CD4-positive, alpha-beta T cell treated with Interleukin-15 for 4 hours (primary cell): ENCODE measurements at places on chromosomes 4 and X.
A peak's percentile ranks its signal among the peaks of the same experiment; 100 is the strongest.

- no peak for DNase-seq
Observed at GRCh38 chr4:54440394-54441136, 211.5 kb downstream of the PDGFRA start.

DNA sequence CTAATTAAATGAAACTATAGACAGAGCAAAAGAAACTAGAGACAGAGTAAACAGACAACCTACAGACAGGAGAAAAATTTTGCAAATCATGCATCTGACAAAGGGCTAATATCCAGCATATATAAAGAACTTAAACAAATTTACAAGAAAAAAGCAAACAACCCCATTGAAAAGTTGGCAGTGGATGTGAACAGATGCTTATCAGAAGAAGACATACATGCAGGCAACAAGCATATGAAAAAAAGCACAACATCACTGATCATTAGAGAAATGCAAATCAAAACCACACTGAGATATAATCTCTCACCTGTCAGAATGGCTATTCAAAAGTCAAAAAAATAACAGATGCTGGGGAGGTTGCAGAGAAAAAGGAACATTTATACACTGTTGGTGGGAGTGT is 14.8 kb downstream of the ZNF280C start:
- DNase-seq, result no peak

- no peak for DNase-seq
Observed at GRCh38 chr4:104756837-104757236, 262.1 kb upstream of the CXXC4 start.

DNA sequence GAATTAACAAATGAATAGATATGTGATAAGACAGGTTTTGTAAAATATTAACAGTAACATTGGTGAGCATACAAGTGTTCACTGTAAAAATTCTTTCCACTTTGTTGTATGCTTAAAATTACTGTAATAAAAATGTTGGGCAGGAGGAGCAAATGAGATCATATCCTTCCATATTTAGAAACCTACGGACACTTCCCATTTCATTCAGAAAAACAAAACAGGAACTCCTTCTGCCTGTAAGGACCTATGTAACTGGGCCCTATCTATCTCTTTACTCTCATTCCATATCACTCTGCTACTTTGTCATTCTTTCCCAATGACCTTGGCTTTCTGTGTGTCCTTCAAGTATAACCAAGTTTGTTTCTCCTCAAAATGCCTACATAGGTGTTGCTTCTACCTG is 53.7 kb upstream of the SLC39A8 start:
- DNase-seq, result no peak

GRCh38 chr4:29970626-29971025 is 749.5 kb upstream of the PCDH7 start:
- no peak for DNase-seq

DNA sequence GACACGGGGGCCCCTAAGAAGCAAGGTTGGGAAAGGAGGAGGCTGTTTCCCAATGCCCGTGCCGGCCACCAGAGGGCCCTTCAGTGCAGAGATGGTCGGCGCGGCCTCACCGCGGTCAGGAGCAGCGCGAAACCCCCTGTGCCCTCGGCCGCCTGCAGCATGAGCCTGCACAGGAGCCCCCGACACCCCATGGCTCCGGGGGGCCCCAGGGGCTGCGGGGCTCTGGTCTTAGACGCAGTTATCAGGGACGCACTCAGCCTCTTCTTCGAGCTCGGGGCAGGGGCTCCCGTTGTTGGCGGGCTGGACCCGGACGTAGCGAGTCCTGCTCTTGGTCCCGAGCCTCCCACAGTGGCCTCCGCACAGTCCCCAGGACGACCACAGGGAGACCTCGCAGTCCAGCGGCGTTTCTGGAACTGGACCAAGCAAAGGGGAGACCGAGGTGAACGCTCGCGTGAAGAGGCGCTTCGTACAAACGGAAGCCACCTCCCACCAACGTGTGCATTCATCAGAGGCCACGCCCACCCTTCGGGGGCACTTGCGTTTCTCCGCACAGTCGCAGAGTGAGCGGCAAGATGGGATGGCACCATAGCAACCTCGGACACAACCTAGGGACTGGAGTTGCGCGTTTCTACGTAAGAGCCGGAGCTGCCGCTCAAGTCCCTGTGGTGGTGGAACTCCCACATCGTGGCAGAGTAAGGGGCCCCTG is 5.0 kb downstream of the SPON2 start:
- DNase-seq, result peak; percentile 86

GRCh38 chrX:47643926-47644325 is 6.4 kb downstream of the ELK1 start:
- DNase-seq, result no peak

- no peak for DNase-seq
Observed at GRCh38 chr4:45741897-45742296, 382.0 kb downstream of the GABRG1 start.

DNA sequence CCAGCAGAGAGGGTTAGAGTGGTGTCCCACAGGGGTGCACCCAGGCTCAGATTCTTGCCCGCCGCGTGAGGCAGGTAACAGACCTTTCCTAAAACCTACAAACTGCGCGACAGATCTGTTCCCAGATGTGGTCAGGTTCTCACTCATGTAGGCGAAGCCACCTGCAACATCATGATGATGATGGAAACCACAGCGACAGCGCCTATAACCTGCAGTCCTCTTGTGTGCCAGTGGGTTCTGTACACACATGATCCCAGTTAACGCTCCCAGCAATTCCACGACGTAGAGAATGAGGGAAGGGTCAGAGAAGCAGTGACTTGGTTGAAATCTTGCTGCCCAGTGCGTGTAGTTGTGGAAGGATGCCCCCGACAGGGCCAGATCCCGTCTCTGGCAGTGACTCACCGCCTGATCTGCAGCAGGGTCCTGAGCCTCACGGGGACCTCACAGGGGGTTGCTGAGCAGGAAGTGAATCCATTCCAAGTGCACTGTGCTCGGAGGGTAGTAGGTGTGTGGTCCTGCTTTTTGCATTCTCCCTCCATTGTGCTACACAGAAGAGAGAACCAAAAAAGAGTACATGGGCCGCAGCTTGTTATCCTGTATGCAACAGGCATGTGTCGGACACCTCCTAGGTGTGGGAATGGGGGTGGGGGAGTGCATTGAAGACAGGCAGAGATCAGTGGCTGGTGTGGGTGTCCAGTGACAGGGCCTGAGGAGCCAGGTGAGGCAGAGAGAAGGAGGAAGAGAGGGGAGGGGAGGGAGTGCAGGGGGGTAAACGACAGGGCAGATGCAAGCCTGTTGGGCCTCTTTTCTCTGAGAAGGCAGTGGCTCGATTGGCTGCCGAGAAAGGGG is 66.6 kb downstream of the MTMR1 start:
- no peak for DNase-seq

GRCh38 chr4:16227462-16227868 is 1.2 kb upstream of the TAPT1 start:
- peak; percentile 4 for DNase-seq

- no peak for DNase-seq
Observed at GRCh38 chr4:183142571-183143550, 43.8 kb downstream of the WWC2 start.

- no peak for DNase-seq
Observed at GRCh38 chr4:74625981-74626380, 168.3 kb downstream of the BTC start.

DNA sequence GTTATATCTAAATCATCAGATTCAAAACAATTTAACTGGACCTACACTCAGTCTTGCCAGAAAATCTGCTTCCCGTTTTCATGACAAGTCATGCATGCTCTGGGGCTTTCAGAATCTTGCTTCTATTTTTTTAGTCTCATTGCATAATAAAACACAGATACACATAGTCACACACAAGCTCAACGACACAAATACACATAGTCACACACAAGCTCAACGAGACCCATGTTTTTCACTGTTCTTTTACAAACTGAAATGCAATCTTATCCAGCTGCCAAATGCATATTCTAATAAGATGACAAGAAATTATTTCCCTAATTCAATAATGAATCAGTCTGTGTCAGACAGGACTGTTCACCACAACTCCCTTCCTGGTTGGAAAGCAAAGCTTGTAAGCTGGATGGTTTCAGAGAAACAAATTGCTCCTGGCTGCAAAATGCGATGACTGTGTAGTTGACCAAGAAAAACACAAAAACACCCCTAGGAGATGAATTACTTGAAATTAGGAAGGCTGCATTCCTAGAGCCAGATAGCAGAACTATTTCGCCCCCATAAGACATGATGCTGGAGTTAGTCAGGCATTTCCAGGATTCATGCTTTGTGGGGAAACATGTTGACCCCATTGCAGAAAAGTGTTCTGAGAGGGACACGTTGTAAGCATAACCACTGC is 208.7 kb downstream of the CHIC2 start:
- DNase-seq, result no peak

GRCh38 chrX:100995469-100995868 is 26.0 kb downstream of the ARL13A start:
- DNase-seq, result no peak

DNA sequence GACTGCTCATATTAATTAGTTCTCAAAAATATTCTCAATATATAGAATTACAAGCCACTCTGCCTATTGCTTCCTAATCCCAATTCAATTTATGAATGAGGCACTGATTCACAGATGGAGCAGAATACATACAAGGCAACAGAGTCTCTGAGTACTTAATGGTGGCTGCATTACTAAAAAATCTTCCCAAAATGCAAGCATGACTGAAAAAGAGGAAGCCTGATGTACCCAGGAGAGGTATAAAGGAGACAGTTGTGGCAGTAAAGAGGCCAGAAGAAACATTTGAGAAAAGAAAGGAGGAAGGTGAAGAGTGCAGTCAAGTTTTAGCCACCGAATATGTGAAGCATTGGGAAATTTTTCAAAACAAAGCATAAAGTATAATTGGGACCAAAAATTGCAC is 163.2 kb upstream of the INTU start:
- DNase-seq, result no peak

DNA sequence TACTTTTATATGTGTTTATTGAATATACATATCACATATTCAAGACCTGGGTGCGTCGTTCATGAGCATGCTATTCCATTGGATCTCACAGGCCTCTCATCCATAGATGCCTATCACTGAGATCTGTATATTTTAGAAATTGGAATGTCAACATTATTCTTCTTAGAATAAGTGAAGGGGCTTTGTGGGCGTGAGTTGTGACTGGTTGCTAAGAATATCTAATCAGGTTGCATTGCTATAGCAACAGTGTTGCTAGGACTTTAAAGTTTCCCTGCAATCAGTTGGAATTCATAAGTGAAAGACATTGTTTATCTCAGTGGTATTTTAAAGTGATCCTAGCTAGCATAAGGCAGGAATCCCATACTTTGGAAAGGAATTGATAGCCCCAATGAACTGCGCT is 36.7 kb upstream of the ANK2 start:
- no peak for DNase-seq

GRCh38 chr4:48131736-48132135 is 2.3 kb downstream of the TXK start:
- no peak for DNase-seq

- DNase-seq, result no peak
Observed at GRCh38 chr4:155529716-155530115, 136.9 kb upstream of the GUCY1A1 start.

DNA sequence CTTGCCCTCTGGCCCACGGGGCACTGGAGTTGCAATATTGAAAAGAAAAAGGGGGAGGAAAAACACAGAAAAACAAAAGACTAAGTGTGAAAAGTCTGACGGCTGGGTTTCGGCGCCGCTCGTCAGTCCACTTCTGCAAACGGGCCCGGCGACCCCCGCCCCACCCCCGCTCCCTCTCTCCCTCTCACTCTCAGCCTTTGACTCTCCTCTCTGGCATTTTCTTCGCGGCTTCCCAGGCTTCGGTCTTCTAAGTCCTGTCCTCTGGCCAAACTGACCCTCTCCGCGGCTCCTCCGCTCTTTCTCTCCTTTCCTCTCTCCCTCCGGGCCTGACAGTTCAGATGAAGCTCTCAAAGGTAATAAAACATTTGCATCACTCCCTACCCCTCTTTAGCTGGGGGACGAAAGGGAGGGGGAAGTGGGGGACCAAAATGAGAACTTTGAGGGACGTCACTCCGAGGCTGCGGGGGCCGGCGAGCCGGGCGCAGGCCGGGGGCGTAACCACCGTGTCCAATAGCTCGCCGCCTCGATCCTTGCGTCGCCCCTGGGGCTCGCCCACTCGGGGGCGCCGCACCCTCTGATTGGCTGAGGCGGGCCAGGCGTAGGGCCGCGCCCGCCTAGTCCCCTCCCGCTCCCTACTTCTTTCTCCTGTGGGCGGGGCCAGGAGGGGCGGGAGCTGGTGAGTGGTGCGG is at the start of gene NKX6-1:
Gene NKX6-1, minus strand, starts transcription at position 358 of the 689 bp plus-strand sequence. CDS start 1,064 bp downstream, outside the sequence.
- DNase-seq, result no peak

GRCh38 chrX:7027071-7027470 is 120.4 kb upstream of the STS start:
- no peak for DNase-seq

GRCh38 chr4:22719218-22719617 is 26.5 kb downstream of the GBA3 start:
- no peak for DNase-seq

DNA sequence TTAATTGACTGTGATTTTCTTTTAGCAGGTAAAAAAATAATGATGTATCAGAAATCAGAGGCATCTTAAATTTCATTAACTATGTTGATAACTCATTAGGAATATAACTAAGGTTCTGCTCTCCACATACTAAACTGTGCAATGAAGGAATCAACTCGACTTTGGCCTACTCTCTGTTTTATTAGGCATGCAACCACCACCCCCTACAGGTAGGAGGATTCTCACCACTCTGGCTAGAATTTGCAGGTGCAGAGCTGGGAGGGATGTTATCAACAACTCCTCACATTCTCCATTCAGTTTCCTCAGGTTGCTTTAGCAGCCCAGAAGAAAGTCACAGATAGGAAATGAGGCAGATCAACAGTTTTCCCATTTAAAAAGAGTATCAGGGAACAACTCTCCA is 160.1 kb downstream of the COX18 start:
- no peak for DNase-seq

DNA sequence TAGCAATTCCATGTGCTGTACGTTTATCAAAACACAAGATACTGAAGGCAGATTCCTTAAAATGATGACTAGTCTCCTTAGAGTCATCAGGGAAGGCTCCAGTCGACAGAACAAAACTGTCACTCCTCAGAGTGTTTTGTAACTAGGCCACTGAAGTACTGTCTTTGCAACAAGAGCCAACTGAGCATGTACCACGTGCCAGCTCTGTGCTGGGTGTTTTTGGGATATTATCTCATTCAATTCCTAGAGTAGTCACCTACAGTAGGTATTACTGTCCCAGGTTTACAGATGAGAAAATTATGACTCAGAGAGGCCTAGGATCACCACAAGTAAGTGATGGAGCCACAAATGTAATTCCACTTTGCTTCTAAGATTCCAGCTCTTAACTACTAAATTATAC is 18.3 kb upstream of the NUP54 start:
- no peak for DNase-seq

DNA sequence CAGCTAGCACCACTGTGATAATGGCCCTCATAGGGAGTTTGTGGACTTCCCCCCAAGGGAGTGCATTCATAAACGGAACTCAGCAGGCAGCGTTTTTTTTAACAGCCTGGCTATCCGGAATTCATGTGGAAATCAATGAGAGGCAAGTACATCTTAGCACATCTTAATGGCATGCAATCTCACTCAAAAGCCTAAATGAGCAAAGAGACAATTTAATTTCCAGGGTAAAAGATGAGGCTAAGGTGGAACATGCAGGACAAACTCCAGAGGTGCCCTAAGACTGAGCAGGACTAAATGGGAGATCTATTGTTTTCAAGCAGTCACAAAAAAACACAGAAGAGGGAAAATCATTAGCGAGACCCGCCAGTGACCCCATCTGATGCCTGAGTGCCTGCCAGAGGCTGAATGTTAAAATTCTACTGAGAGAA is 243.5 kb upstream of the KCNIP4 start:
- no peak for DNase-seq

GRCh38 chrX:22060415-22061280 is 28.5 kb downstream of the PHEX start:
- DNase-seq, result no peak

- DNase-seq, result no peak
Observed at GRCh38 chr4:2286904-2287593, 25.1 kb upstream of the MXD4 start.

- no peak for DNase-seq
Observed at GRCh38 chr4:180640193-180640592, 1603.0 kb upstream of the TENM3 start.
